ENCODE measurements at places on chromosomes 5 and 9.
A peak's percentile ranks its signal among the peaks of the same experiment; 100 is the strongest.

GRCh38 chr5:135456238-135457099 lies 4.3 kb upstream of the TIFAB start:
- DNase-seq, result peak; percentile 91

DNA sequence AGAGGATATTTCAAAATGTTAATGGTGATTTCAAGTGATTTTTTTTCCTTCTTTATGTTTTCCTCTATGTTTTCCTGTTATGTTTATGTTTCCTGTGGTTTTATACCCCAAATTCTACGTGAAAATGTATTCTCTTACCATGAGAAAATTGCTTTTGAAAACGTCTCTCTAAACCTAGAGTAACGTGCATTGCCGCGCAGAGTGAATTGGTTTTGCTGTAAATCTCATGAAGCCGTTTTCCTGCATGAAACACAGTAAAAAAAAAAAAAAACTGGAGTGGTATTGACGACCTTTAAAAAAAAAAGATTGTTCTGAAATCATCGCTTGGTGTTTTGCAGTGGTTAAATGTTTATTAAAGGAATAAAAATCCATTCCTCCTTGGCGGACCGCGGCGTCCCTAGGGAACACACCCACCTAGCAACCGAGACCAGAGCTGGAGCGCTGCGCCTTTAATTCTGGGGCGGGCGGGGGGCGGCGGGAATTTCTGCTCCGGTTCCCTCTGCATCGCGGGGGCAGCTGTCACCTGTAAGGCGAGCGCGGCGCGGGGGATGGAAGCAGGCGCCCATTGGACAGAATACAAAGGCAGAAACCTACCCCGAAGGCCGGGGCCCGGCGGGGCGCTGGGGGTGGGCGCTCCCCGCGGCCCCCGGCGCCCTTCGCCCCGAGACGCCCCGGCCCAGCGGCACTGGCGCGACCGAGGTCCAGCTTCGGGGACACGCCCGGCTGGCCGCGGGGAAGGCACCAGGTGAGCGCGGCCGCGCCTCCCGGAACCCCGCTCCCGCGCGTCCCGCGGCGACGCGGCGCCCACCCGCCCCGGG lies at the start of gene SOWAHA:
Gene SOWAHA (plus strand): TSS at position 522 of the 818 bp plus-strand sequence. CDS start 320 bp downstream, outside the sequence.
- DNase-seq, result no peak

DNA sequence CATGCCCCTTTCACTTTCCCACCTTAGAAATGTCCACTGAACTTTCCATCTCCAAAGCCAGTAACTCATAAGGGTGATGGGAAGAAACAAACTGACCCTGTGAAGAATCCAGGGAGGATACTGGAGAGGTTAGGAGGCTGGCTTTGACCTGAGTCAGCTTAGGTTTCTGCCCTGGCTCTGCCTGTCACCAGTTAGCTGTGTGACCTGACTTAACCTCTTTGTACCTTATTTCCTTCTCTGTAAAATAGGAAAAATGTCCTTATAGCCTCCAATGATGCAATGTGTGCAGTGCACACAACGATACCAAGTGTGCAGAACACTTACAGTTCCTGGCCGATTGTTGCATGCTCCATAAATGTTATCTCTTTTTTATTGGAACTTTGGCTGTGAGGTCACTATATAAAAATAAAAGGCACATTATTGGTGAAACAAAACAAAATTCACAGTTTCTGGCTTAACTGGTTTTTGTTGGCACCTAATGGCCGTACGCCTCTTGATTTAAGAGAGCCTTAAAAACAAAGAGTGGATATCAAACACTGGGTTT lies 37.8 kb downstream of the GABRP start:
- DNase-seq, result no peak

GRCh38 chr5:176533894-176534611 lies 3.1 kb downstream of the RNF44 start:
- peak; percentile 29 for DNase-seq

DNA sequence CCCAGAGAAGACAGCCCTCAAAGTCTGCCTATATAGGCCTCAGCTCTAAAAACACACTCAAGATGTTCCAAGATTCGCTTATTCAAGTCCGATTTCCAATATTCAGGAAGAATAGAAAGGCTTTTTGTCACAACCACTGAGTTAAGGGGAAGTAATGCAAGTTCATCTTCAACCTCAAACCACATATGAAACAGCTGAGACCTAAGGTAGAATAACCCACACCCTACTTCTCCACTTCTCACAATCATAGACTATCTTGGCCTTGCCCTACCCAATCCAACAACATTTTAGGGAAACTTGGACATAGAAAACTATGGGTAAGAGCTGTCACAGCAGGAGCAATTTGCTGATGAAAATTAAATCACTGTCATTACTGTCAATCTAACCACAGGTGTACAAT lies 152.0 kb upstream of the LRRTM2 start:
- no peak for DNase-seq

DNA sequence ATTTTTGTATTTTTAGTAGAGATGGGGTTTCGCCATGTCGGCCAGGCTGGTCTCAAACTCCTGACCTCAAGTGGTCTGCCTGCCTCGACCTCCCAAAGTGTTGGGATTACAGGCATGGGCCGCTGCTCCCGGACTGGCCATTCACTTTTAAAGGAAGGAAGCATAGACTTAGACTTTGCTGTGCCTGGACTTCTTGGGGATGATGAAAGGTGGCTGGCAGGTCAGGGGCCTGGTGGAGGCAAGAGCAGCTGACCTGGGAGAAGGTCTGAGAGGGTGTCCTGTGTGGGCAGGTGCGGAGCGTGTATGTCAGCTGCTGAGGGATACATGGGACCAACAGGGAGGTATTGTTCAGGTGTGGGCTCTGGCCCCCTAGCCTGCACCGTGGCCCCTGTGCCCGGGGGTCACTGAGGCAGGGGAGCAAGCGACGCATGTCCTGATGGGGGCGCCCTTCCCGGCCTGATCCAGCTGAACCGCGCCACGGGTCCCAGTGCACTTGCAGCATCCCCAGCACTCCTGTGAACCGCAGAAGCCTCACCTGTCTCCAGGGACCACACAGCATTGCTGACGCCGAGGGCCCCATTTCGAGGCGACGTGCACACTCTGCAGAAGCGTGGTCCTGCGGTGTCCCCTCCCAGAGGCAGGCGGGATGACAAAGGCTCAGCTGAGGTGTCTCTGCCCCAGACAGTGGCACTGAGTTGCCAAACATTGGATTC lies 23.1 kb downstream of the NDUFS6 start:
- no peak for DNase-seq

DNA sequence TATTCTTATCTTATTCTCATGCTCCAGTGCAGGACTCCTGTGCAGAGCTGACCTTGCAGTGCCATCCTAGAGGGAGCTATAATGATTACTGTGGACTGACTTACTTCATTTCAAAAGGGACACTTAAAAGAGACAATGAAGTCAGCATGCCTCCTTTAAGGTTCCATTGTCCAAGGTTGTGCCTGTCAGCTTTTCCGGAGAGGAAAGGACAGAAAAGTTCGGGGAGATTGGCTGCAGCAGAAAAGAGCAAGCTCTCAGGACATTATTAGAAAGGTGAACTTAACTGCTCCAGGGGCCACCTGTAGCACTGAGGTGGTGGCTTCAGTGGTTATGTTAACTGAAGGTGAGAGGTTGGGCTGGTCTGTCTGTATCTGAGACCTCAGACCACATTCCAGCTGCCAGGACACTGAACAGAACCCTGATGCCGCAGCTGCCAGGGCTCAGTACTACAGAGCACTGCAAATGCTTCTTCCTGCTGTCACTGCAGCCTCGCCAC lies 112.9 kb downstream of the ST8SIA4 start:
- DNase-seq, result no peak

- no peak for DNase-seq
Measured at GRCh38 chr5:97096191-97096590, 46.2 kb downstream of the LIX1 start.

DNA sequence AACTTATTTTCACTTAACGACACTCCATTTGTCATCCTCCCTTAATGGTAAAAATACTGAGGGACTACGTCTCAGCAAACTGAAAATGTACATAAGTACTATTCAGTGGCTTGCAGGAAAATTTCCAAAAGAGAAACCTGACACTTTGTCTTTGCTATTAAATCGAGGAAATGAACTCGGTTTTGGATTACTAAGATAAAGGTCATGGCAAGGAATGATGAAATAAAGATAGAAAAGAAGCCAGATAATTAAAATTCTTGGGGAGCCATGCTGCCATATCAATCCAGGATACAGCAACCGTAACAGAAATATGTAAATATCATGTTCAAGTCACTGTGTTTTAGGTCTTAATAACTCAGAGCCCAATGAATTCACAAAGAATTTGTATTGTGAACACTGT lies 647.8 kb downstream of the CDH9 start:
- DNase-seq, result no peak

- no peak for DNase-seq
Measured at GRCh38 chr5:65018763-65019162, 250.0 kb downstream of the CWC27 start.

Data from GM03348 (cell line).